ENCODE measurements at places on chromosomes 2 and 18. TPM values are rescaled to one million over a fixed set of nuclear protein-coding genes. Genes with fewer than 3 reads are reported as not detected.

DNA sequence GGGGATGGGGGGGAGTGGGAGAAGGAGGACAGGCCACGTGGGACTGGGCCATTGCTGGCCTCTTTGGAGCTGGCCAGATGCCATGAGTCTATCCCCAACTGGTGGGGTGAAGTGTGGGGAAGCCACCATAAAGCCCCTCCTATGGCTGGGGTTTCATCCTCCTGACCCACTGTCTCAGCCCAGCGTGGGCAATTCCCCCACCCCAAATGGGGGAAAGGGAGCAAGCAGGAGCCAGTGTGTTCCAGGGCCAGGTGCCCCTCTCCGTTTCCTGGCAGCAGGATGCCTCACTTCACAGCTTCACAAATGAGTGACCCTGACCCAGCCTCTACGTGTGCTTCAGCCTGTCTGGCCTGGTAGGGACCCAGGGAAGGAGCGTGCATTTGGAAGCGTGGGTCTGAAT lies 474.7 kb upstream of the HS6ST1 start:
- DNase-seq, result no peak

- DNase-seq, result no peak
These were observed 159.6 kb downstream of the BAZ2B start for GRCh38 chr2:159456500-159457426.

DNA sequence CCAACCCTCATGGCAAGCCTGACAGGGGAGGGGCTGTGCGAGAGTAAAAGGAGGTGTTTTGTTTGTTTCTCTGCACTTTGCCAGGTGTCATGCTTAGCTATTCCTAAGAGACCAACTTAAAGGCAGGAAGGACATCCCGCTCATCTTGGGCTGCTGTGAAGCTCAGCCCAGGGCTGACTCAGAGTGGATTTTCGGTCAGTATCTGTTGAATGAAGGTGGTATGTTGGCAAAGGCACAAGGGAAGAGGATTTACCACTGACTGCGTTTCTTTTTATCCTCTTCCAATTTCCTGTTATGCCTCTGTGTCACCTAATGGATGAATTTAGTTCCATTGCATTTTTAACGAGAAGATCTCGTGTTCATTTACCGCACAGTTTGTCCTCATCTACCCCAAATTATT lies 18.9 kb downstream of the TRPM8 start:
- DNase-seq, result no peak

- DNase-seq, result no peak
These were observed 17.7 kb upstream of the MAL start for GRCh38 chr2:95007822-95008221.

DNA sequence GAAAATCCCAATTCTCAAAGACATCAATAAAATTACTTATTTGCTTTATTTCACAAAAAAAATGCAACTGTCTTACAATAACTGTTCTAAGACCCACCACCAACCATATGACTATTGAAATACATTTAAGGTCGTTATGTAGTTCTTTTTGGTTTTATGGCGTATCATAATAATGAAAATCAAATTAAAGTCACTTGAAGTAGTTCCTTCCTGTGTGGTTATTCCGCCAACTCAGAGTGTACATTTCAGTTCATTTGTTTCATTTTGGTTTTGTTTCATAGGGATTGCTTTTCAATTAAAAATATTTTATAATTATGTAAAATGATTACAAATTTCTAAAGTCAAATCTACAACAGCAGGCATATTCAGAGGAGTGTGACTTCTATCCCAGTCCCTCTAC lies 45.9 kb upstream of the AAK1 start:
- no peak for DNase-seq

GRCh38 chr2:27294928-27295327 lies 12.7 kb downstream of the TRIM54 start:
- no peak for DNase-seq

DNA sequence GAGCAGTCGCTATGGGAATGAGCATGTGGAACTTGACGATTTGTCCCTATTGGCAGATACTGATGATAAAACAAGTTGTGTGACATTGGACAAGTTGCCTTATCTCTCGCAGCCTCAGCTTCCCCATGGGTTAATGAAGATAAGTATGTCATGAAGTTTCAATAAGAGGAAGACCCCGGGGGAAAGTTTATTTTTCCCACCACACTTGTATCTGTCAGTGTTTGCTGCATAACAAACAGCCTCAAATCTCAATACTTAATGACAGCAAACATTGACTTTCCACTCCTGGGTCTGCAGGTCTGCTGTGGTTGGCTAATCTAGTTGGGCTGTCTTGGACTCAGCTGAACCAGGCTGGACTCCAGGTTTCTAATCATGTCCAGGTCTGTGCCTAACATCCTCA lies 45.8 kb downstream of the INPP5D start:
- DNase-seq, result no peak

DNA sequence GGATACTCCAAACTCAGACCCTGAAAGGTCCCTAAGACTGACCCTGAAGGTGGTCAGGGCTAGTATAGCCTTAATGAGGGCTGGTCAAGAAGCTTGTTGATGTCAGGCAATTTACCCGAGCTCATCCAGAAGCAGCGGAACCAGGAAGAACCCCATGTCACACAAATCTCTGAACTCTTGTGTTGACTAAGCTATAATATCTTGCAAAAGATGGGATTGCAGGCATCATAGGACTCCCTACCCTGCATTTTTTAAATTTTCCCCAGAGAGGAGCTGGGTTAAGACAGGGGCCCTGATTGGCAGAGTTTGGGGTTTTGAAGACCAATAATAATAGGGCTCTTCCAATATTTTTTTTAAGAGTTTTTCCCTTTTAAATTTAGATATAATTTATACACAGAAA lies 2.0 kb upstream of the PLEKHB2 start:
- DNase-seq, result no peak

- DNase-seq, result no peak
These were observed 288.2 kb upstream of the ST6GAL2 start for GRCh38 chr2:107174171-107174570.

Gene SPATA3
- not detected for total RNA-seq

GRCh38 chr2:226772389-226773179 lies 27.0 kb downstream of the IRS1 start:
- DNase-seq, result no peak

- no peak for DNase-seq
These were observed 223.1 kb upstream of the SIX3 start for GRCh38 chr2:44718431-44718830.

DNA sequence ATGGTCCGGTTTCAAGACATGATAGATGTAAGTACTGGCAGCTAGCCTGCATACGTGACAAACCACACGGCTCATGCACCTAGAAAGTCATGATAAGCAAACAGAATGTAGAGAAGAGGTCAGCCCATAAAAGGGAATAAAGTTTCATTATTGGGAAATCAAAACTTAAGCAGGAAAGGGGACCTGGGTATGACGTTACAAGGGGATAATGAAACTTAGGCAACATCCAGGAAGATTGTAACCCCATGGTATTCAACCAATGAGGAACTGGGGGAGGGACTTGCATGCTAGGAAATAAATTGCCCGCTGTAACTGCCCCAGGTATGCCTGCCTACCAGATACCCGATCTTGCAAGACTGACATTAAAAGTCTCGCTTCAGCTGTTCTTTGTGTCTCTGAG lies 1679.0 kb downstream of the SUCLG1 start:
- no peak for DNase-seq

Gene MC2R
- total RNA-seq, result not detected

- DNase-seq, result no peak
These were observed 225.7 kb upstream of the TNP1 start for GRCh38 chr2:217085543-217085942.

DNA sequence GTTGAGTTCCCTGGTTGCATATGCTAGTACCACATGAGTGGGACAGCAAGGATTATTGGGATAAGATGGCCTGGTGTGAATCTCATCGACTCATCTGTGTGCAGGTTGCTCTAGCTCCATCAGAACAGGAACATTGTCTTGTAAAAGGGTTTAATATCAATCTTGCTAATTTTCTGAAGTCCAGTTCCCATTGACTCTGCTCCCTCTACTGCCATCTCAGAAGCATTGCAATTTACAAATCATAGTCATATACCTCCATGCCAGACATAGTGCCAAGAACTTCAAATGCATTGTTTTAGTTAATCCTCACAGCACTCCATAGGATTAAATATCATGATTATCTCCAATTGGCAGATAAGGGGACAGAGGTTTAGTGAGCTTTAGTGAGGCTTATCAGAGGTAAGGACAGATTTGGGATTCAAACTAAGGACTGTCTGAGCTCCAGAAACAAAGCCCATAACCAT lies 4.8 kb upstream of the STAT4 start:
- no peak for DNase-seq

GRCh38 chr18:60163622-60164021 lies 209.0 kb downstream of the MC4R start:
- no peak for DNase-seq

Gene RAB6C
- not detected for total RNA-seq

Gene HOXD4
- total RNA-seq, result 1.2 TPM

DNA sequence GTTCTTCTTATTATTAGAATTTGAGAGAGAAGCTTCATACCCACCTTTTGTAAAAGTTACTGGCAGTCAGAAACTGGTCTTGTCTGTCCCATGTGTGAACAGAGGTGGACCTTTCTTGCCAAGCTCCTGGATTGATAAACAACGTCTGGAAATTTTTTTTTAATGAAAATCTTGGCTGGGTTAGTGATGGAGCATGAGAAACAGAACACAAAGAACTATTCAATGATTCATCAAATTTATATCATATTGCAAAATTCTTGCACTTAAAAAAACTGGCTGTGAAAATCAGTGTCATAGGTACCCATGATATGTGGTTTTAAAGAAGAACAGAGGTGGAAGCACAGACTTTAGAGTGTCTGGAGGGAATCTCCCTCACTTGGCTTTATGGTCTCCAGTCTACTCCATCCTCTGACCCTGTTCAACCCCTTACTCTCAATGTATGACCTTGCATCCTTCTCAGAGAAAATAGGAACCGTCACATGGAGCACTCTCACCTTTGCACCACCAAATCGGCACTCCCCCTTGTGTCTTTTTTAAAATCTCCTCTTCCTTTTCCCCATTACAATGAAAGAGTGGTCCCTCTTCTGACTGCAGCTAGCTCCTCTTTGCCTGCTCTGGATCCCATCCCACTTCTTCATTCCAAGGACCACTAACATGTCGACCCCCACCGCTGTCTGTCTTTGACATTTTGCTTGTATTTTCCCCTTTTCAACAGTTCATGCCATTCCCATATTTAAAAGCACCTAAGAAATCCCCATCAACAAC lies 58.2 kb downstream of the COPS8 start:
- DNase-seq, result no peak

GRCh38 chr2:42693688-42694479 lies 70.1 kb downstream of the OXER1 start:
- DNase-seq, result no peak

DNA sequence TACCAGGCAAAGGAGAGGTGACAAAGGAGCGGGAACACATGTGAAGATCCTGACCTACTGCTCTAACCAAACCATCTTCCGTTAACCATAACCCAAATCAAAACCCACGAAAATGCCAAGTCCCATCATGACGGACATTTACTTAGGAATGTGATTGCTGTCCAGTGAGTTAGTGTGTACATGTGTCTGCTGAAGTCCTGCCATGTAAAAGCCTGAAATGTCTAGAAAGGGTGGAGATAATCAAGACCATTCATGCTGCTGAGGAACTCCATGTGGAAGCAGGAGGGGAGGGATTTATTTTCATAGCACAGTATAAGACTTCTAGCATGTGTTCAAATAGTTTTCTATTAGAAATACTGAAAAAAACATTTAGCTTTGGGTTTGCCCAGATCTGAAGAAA lies 137.0 kb upstream of the BOD1L2 start:
- DNase-seq, result no peak

All from Caco-2 (cell line).